ENCODE measurements at places on chromosomes 1 and 21. TPM values are rescaled to one million over a fixed set of nuclear protein-coding genes. Genes with fewer than 3 reads are reported as not detected.

DNA sequence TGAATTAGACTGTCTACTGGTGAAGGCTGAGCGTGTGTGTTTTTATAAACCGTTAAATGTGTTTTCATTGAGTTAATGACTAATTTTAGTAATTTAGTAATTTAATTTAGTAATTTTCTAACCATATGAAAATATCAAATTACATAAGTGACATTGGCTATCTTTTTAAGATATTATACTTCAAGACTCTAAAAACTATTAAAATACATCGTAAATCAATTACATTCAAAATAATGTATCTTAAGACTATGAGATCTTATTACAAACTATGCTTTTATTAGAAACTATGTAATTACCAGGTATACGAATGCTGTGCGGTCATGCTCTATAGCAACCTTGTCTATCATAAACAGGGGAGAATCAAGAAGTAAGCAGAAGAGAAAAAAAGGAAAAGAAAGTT lies 21.6 kb downstream of the MAP3K21 start:
- DNase-seq: no peak

- DNase-seq: no peak
Measured at GRCh38 chr1:41461790-41462679, 22.4 kb downstream of the EDN2 start.

GRCh38 chr21:34743831-34744230 lies 75.0 kb downstream of the CLIC6 start:
- no peak for DNase-seq

GRCh38 chr1:223674119-223674890 lies 8.8 kb upstream of the CAPN8 start:
- no peak for DNase-seq

- no peak for DNase-seq
Measured at GRCh38 chr1:185719021-185719420, 15.2 kb upstream of the HMCN1 start.

DNA sequence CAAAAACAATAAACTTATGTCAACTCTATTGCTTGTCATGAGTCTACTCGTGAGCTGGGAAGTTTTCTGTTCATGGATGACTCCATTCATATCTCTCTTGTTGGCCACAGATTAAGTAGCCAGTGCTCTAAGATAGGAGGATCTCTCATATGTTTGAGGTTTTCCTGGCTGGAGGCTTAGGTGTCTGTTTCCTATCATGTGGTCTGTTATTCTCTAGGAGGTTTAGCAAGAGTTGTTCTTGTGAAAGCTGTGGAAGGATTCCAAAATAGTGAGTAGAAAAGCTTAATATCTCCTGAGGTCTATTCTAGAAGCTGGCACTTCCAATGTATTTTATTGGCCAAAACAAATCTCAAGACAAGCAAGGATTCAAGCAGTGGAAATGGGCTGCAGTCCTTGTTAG lies 5.8 kb upstream of the KRTAP20-2 start:
- no peak for DNase-seq

DNA sequence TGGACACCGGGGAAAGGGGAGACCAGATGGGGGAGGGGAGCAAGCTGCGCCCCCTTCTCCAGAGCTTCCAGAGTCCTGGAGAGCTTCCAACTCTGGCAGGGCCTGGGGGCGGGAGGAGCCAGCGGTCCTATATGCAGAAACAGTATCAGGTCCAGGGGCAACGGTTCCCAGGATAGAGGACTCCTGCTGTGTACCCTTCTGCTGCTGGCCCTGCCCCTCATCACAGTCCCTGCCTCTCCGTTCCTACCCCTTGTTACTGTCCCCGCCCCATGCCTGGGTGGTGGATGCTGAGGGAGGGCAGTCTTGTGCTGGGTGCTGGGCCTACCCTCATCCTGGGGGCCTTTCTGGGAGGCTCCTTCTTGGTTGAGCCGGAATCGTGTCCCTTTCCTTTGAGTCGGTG lies 19.2 kb upstream of the PEX10 start:
- no peak for DNase-seq

- DNase-seq: no peak
Measured at GRCh38 chr1:189550498-189550897, 927.2 kb downstream of the BRINP3 start.

DNA sequence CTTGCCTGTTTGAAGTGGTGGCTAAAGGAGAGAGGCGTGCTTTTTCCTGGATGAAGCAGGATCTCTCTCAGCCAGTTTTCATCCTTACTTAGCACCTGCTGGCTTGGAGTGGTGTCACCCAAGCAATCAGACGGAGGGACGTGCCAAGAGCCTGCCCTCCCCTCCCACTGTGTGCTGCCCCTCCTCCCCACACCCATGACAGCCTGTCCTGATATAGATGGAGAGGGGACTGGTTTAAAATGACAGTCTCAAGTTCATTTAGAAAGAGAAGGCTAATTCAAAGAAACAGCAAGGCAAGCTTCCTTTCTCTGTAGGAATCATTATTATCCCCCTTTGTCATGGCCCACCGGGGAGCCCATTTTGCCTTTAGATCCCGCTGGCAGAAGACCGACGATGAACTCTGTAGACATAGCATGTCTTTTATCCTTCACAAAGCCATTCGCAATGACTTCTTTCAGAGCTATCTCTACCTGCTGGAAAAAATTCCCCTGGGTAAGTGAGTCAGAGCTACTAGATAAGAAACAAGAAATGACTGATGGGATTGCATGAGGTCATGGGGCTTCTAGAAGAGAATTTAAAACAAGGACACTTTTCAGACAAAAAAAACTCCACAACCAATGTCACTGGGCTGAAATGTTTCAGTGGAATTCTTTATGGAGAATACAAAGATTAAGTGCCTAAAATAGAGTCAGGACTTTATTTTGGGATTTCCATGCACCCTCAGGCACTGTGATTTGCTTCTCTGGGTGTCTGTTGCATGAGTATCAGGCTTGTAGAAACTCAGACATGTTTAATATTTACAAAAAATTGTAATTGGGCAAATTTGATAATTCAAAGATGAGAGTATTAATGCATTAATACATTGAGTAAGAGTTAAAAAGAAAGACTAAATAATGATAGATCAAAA lies at the start of gene NTMT2:
NTMT2 (plus strand) TSS at position 190 of the 907 bp plus-strand sequence; CDS start at position 339, 149 bp downstream.
- peak; percentile 17 for DNase-seq

- no peak for DNase-seq
Measured at GRCh38 chr21:41848533-41848932, 30.6 kb downstream of the PRDM15 start.

DNA sequence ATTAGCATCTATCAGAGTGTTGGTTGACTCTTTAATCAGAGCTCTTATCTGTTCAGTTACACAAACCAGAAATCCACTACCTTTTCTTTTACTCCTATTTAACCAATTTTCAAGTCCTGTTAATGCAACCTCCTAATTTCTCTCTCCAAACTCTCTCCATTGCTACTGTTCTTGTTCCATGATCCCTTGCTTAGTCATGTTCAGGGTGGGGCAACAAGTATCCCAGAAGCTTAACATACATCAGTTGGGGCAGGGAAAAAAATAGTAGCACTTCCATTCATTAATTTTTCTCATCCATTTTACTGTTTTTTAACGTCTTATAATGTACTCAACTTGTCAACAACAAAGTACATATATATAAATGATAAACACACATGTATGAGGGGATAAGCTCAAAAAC lies 111.2 kb upstream of the LBR start:
- DNase-seq: no peak

- no peak for DNase-seq
Measured at GRCh38 chr1:11784256-11784992, 21.3 kb downstream of the MTHFR start.

DNA sequence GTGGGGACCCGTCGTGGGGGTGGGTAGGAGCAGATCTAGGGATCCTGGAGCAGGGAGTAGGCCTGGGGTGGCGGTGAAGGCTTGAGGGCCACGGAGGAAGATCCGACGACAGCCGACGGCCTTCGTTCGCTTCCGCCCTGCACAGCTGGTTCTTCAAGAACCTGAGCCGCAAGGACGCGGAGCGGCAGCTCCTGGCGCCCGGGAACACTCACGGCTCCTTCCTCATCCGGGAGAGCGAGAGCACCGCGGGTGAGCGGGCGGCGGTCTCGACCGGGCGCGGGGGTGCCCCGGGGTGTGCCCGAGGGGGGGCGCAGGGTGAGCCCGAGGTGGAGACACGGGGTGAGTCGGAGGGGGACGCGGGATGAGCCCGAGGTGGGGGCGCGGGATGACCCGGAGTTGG lies 16.5 kb upstream of the HDAC1 start:
- DNase-seq: peak; percentile 76

- no peak for DNase-seq
Measured at GRCh38 chr1:151953409-151954094, 40.1 kb downstream of the S100A10 start.

DNA sequence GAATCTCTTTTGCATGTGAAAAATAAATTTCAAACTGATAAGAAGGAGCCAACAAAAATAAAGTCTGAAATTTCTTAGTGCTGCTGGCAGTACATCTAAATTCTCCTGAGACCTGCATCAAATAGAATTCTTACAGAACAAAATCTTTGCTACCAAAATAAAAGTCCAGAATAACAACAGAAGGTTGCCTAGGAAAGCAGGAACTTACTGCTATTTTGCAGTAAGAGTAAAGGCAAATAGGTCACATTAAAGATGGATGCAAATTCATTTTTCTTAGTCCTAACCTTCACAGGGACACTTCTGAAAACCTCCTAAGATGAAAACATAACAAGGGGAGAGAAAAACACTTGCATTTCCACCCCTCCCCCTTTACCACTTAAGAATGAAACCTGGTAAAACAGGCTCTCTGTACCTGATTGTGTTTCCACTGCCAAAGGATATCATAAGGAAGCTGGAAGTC lies 59.0 kb downstream of the RUSC1 start:
- DNase-seq: no peak

Gene PLPPR4
- polyA plus RNA-seq: 46.7 TPM

Gene PAQR6
- polyA plus RNA-seq: 2.5 TPM

Gene RGSL1
- polyA plus RNA-seq: not detected

Gene CD34
- polyA plus RNA-seq: 141 TPM

Gene RBP7
- 0.60 TPM for polyA plus RNA-seq

Gene FCRL2
- polyA plus RNA-seq: 0.15 TPM

Gene CYP4Z1
- polyA plus RNA-seq: 0.57 TPM

Gene FNBP1L
- 126 TPM for polyA plus RNA-seq

All from left lung (tissue), 14 donors.